ENCODE measurements at places on chromosomes 12 and 14.

- DNase-seq, result peak; percentile 79
These were observed 5.7 kb upstream of the VTI1B start for GRCh38 chr14:67680121-67680602.

- no peak for DNase-seq
These were observed 4.2 kb upstream of the VSX2 start for GRCh38 chr14:74235017-74235416.

DNA sequence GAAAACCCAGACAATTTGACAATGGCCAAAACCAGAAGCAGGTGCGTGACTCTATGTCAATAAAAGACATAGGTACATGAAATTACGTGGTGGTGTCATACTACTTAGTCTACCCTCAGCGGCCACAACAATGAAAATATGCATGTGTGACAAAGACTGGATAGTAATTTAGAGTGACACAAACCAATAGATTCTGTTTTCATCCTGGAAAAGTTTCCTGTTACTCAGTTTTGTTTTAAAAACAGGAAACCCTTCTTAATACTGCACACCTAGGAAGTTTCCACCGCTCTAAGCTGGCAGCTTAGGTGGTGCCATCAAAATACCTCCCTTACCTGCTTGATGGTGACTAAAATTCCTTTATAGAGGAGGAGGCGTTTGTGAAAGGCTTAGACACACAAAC lies 15.1 kb downstream of the POU6F1 start:
- DNase-seq, result no peak

DNA sequence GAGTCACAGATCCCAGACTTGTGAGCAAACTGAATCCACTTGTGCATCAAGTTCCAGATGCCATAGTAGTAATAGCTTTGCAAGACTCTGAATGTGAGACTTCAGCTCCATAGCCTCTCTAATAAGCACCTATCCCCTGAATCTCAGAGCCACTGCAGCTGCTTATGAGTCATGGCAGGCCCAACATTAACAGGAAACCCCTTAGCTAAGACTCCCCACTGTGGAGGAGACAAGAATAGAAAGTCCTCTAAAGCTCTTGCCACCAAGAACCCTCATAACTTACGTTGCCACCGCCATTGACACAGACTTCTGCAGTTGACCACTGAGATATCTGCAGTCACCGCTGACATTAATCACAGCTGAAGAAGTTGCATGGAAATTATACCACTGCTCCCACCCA lies 62.9 kb upstream of the PDE3A start:
- no peak for DNase-seq

- no peak for DNase-seq
These were observed 7.3 kb upstream of the CLECL1 start for GRCh38 chr12:9740106-9740750.

DNA sequence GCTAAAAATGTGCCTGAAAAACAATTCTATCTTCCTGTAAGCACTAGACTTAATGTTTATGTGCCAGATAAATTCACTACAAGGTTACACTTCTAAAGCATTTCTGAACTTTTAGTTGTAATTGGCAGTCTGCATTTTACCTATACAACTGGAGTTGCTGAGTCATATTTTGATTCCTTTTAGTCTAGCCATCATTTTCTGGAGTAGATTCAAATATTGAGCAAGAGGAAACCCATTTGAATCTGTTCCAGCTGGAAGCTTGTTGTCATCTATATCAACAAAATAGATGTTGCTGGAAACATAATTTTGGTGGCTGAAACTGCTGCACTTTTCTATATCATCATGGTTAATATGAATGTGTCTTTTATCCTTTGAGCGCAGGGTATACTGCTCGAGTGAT lies 122.2 kb upstream of the CCDC175 start:
- DNase-seq, result no peak

DNA sequence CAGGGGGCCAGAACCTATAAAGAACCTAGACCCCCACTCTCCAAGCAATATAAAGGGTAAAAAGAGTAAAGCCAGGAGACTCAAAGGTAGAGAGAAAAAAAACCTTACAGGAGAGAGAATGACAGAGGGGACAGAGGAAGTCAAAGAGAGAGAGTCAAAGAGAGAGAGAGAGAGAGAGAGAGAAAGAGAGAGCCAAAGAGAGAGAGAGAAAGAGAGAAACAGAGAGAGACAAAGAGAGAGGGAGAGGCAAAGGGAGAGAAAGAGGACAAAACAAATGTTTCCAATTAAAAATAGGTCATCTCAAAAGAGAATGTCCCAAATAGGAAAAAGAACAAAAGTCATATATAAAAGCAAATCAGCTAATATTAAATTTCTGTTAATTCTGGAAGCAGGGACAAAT lies 251.5 kb downstream of the DPY19L2 start:
- no peak for DNase-seq

DNA sequence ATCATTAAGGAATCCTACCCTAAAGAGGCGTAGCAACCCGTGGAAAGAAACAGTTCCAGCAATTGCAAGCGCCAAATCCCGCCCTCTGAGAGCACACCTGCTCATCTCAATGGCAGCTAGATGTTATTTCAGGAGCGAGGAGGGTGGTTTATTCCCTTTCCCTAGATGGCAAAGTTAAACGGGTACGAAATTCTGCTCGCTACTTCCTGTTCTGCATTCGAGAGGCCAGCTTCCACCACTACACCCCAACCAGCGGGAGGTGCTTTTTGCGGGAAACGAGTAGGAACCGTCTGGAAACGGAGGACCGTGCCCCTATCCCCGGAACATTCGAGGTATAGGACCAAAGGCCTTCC lies 536 bp downstream of the VPS29 start:
- peak; percentile 67 for DNase-seq

- no peak for DNase-seq
These were observed 247.1 kb upstream of the SRRM4 start for GRCh38 chr12:118734266-118734665.

- no peak for DNase-seq
These were observed 359.3 kb downstream of the ADGRD1 start for GRCh38 chr12:131312793-131313545.

DNA sequence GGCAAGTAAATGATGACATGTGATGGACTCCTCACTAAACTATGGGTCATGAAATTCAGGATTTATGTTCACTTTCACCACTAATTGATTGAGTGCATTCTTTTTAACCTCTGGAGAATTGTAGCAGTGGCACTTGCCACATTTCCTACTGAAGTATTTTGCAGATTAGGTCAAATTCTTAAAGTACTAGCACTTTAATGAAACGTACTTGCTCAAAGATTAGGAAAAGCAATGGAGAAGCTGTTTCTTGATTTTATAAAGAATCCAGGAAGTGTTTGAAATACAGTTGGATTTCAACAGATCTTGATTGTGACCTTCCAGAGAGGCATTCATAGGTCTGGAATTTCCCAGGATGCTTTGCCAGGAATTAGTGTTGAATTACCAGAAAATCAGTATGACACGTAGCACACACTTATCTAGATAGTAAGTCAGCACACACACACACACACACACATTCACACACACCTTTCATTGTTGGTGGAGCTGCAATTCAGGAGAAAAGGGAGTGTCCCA lies 162.6 kb downstream of the MYRFL start:
- DNase-seq, result peak; percentile 77

GRCh38 chr14:104080376-104081260 lies 4.9 kb upstream of the ASPG start:
- DNase-seq, result no peak

- DNase-seq, result peak; percentile 67
These were observed at the start of gene SRGAP1 for GRCh38 chr12:63844391-63845341. Gene SRGAP1, plus strand, starts transcription at chr12:63844700. Its CDS starts 117 bp downstream, at chr12:63844817.

DNA sequence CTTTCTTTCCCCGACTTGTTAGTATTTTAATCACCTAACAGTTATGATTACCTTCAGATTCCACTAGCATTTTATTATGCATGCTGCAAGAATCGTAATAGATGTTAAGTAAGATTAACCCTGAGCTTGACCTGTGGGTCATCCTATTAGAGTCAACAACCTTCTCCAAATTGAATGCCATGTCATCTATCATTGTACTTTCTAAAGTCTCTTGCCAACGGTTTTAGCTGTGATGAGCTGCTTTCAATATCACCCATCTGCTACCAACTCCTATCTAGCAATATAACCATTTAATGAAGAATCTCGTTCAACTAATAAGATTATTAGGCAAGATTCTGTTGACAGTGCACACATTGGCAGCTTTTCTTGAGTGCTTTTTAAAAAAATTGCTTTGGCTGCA lies 33.7 kb downstream of the DACT1 start:
- no peak for DNase-seq

DNA sequence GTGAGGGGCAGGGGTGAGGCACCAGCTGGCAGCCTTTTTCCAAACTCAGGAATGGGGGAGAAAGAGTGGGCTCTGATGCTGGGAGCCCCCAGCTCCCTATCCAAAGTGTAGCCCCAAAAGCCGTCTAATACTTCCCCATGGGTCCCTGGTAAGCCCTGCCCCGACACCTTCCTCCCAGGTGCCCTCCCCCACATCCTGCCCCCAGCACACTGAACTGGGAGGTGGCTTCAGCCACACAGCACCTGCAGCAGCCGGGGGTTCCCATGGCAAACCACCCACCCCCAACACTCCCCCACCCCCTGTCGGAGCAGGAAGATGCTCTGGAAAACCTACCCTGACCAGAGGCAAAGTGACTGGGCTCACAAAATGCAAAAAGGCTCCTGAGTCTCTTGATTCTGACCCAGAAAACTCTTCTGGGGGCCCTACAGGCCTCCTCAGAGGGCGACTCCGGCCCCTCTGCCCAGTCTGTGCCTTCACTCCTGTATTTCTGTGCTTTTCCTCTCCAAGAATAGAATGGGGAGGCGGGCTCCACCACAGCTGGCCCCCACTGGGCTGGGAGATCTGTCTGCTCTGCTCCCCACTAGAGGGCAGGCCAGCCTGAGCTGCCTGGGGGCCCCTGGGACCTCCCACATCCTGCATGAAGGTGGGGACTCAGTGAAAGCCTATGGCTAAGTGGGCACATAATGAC lies 81.6 kb downstream of the ITPK1 start:
- DNase-seq, result peak; percentile 8

- no peak for DNase-seq
These were observed 2.0 kb upstream of the PELI2 start for GRCh38 chr14:56115976-56116893.

DNA sequence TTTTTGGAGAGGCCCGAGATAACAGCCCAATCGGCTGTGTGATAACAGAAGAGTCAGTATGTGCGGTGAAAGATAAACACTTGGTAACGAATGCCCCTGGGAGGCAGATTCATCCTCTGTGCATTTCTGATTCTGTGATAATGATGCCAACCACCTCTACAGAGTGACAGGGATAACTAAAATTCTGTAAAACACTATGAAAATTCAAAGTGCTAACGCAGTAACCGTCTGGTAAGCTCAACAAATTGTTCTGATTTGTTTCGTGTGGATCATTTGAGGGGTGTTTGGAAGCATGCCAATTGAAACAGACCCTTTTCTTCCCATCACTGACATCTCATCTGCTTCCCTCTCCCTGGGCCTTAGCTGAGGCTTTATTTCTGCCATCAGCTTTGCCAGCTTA lies 76.3 kb downstream of the ESR2 start:
- DNase-seq, result no peak

- no peak for DNase-seq
These were observed 26.8 kb upstream of the BDKRB2 start for GRCh38 chr14:96177766-96178375.

- DNase-seq, result no peak
These were observed 50.9 kb downstream of the TRPV4 start for GRCh38 chr12:109782326-109782703.

GRCh38 chr12:52262286-52262685 lies 12.2 kb upstream of the KRT86 start:
- DNase-seq, result no peak

GRCh38 chr12:92107621-92108131 lies 38.0 kb downstream of the BTG1 start:
- DNase-seq, result no peak

DNA sequence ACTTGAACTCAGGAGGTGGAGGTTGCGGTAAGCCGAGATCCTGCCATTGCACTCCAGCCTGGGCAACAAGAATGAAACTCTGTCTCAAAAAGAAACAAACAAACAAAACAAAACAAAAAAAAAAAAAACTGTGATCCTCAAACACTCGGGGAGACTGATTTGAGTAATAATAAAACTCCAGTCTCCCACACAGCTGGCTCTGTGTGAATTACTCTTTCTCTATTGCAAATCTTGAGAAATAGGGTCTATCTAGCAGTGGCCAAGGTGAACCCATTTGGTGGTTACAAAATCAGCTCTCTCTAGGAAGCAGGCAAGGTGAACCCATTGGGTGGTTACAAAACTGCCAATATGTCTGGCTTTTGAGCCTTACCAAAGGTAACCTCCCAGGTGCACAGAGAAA lies 6.0 kb upstream of the ACOT6 start:
- no peak for DNase-seq

GRCh38 chr14:21042918-21043317 lies 756 bp downstream of the RNASE7 start:
- DNase-seq, result no peak

DNA sequence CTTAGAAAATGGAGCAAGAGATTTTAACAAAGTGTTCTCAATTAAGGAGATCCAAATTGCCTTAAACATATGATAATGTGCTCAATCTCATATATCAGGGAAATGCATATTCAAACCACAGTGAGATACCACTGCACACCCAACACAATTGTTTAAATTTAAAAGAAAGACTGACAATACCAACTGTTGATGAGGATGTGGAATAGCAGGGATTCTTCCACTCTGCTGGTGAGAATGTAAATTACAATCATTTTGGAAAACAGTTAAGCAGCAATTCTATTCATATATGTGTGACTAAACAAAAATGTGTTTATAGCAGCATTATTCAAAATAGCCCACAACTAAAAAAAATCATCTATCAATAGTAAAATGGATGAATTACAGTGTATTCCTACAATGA lies 144.2 kb downstream of the KICS2 start:
- peak; percentile 47 for DNase-seq

GRCh38 chr12:46801293-46801692 lies 24.5 kb downstream of the SLC38A4 start:
- DNase-seq, result no peak

GRCh38 chr12:92261071-92261470 lies 115.4 kb upstream of the BTG1 start:
- no peak for DNase-seq

DNA sequence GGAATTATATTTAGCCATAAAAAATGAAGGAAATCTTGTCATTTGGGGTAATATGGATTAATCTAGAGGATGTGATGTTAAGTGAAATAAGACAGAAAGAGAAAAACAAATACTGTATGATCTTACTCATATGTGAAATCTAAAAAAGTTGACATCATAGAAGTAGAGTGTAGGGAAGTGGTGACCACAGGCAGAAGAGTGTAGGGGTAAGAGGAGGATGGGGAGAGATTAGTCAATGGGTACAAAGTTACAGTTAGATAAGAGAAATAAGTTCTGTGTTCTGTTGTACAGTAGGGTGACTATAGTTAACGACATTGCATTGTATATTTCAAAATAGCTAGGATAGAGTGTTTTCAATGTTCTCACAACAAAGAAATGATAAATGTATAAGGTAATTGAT lies 87.0 kb downstream of the TSHR start:
- DNase-seq, result no peak

Data from SW 1271 (cell line).